Regular cardiac myocyte (primary cell): ENCODE measurements at places on chromosomes 5 and 9. TPM values are rescaled to one million over a fixed set of nuclear protein-coding genes. Genes with fewer than 3 reads are reported as not detected.

MCTP1 gene
- 0.77 and 3.7 TPM in 2 replicates for total RNA-seq

PPP2R2B gene
- 1.7 TPM in 1 of 2 replicates, not detected in the other for total RNA-seq

FRMD3 gene
- total RNA-seq: 8.2 and 11.1 TPM in 2 replicates

HEMGN gene
- not detected in 2 replicates for total RNA-seq

PCDHA1 gene
- total RNA-seq: 0.28 TPM in 1 of 2 replicates, not detected in the other

C9orf153 gene
- total RNA-seq: 0.19 and 0.56 TPM in 2 replicates

CDH9 gene
- total RNA-seq: not detected in 2 replicates

CDX1 gene
- total RNA-seq: 0.38 and 0.56 TPM in 2 replicates

PCDHGA12 gene
- total RNA-seq: 6.7 and 14.7 TPM in 2 replicates

MZB1 gene
- total RNA-seq: not detected in 2 replicates

C7 gene
- total RNA-seq: 0.96 and 24.8 TPM in 2 replicates

TMEM232 gene
- 1.3 and 4.8 TPM in 2 replicates for total RNA-seq

GBA2 gene
- total RNA-seq: 15.2 and 19.9 TPM in 2 replicates

RLN1 gene
- not detected in 2 replicates for total RNA-seq

TNC gene
- 35.2 and 51.6 TPM in 2 replicates for total RNA-seq

INSL4 gene
- not detected in 2 replicates for total RNA-seq

ENG gene
- total RNA-seq: 24.2 and 34.3 TPM in 2 replicates

WDR5 gene
- total RNA-seq: 18.0 and 22.0 TPM in 2 replicates

INSL6 gene
- total RNA-seq: not detected in 2 replicates

PCDHGB2 gene
- total RNA-seq: 1.2 and 2.5 TPM in 2 replicates

NAIP gene
- 0.96 and 2.0 TPM in 2 replicates for total RNA-seq

NAA35 gene
- 16.9 and 19.7 TPM in 2 replicates for total RNA-seq

EIF4EBP3 gene
- total RNA-seq: 0.58 TPM in 1 of 2 replicates, not detected in the other

OTP gene
- not detected in 2 replicates for total RNA-seq
